Left cardiac atrium (tissue), 4 donors: ENCODE measurements at places on chromosomes 2 and 18. TPM values are rescaled to one million over a fixed set of nuclear protein-coding genes. Genes with fewer than 3 reads are reported as not detected.
A peak's percentile ranks its signal among the peaks of the same experiment; 100 is the strongest.

- no peak for DNase-seq
These were observed 109.8 kb upstream of the SEC11C start for GRCh38 chr18:59029663-59030429.

DNA sequence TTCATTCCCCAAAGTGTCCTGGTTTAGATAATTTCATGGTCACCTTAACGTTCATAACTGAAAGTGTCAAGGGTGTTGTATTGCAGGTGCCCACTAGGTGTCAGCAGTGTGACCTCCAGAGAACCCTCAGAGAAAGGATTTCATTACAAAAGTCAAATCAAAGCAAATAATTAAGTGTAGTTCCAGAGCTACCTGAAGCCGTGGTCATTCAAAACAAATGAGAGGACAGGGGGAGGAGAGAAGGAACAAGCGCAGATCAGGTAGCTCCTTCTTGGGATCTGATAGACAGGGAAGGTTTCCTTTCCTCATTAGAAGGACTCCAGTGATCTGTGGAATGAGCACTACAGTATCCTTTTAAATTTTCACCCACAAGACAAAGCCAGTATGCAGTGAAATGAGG is at the start of gene SLC9A4:
SLC9A4 (plus strand) TSS at position 207 of the 400 bp plus-strand sequence. CDS start 534 bp downstream, outside the sequence.
- DNase-seq = peak; percentile 32

The SPATA3 gene
- total RNA-seq = not detected

The INSIG2 gene
- 15.9 TPM for total RNA-seq

The TRABD2A gene
- 1.3 TPM for total RNA-seq
